ENCODE measurements at places on chromosomes 4 and X.

- DNase-seq = no peak
Observed at GRCh38 chr4:44438687-44439086, 9.9 kb downstream of the KCTD8 start.

DNA sequence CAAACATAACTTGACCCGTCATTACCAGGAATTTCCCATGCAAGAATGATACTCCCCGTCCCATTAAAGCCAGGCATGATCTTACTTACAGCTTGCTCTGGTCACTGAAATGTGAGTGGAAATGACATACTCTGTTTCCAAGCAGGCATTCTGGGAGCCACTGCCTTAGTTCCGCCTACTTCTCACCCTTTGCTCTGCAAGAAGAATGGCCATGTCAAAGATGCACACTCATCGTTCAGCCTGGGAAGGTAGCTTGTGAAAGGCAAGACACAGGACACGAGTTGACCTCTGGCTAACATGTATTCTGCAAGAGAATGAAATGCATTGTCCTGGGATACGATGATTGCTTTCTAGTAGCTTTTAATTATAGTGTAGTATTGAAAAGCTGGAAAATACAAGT, 1144.4 kb downstream of the NLGN4X start:
- DNase-seq = no peak

DNA sequence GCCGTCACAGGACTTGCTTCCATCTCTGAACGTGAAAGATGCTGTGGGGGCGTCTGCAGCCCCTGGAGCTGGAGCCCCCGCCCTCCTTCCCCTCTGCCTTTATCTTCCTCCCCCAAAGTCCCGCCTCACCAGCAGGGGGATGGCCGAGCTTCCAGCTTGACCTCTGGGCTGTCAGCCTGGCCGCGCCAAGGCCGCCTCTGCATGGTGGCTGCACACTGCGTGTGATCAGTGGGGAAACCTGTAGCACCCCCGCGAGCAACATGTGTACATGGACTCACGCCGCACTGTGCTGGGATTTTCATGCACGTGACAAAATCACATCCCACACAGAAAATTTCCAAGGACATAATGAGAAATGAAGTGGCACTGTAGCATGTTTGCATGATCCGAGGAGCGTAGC, 26.5 kb upstream of the PSAPL1 start:
- no peak for DNase-seq

GRCh38 chr4:11428899-11429698, 405 bp upstream of the HS3ST1 start:
- DNase-seq = peak; percentile 55

DNA sequence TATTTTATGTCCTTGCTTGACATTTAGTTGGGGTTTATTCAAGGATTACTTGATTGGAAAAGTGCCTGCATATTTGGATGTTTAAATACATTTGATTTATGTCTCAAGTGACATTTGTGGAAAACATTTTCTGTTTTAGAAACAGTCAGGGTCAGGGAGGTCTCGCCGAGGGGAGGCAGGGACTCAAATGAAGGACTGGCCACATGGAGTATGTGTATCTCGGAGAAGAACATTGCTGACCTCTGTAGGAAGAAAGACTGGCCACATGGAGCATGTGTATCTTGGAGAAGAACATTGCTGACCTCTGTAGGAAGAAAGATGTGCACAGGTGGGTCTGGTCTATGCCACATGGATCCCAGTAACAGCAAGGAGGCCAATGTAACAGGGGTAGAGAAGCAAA, 233.6 kb downstream of the TRIML1 start:
- DNase-seq = no peak

- no peak for DNase-seq
Observed at GRCh38 chrX:43493756-43494155, 162.3 kb upstream of the MAOA start.

GRCh38 chrX:101619364-101619763, 1.6 kb upstream of the ARMCX6 start:
- DNase-seq = no peak

DNA sequence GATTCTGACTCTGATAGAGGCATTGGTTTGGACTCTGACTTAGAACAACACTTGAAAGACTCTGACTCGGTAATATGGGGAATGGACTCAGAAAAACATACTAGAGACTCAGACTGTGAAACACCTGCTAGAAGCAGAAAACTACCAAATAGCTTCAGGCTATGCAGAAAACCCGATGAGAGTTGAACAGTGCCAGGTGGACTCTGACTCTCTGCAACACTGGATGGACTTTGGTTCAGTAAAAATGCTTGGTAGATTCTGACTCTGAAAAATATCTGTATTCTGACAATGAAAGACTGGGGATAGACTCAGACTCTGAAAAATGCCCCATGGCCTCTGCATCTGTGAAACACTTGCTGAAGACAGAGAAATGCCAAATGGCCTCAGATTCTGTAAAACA, 215.1 kb upstream of the HDX start:
- no peak for DNase-seq

GRCh38 chrX:994780-995179, 217.7 kb downstream of the CRLF2 start:
- DNase-seq = no peak

GRCh38 chrX:72142094-72142793, 10.5 kb upstream of the RTL5 start:
- DNase-seq = no peak

DNA sequence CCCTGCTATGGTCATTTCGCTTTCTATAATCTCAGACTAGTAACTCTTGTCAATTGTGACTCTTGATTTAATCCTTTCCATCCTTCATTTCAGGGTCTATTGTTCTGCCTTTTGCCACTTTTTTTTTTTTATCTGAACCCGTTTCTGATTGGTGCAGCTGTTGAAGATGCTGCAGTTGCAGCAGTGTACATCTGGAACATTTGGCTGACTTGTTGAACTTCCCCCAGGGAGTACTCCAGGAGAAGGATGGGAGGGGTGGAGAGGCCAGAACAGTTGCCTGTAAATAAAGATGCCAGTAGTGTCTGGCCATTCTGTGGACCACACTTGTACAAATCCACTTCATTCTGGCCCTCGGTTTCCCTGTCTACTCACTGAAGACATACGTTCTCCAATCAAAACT, 1.0 kb upstream of the EDA start:
- no peak for DNase-seq

Measured in activated CD8-positive, alpha-beta T cell treated with anti-CD3 and anti-CD28 coated beads for 36 hours (primary cell).